OCI-M1 (cell line): ENCODE measurements at places on chromosomes 3 and 15.

DNA sequence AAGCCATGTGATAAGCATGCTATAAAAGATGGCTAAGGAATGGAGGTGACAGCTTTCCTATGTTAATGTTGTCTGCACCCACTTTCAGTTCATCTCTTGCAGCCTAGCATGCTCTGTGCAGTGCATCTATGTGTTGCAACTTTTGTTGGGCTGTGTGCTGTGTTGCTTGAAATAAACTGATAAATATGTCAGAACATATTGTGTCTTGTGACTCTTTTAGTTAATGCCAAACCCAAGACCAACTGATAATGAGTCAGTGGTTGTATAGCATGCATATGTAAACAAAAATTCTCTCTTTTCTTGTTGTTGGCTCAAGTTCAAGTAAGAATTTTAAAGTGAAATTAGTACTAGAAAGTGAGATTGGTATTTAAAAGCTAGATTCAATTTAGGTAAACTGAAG lies 37.0 kb upstream of the SCN10A start:
- DNase-seq: no peak

DNA sequence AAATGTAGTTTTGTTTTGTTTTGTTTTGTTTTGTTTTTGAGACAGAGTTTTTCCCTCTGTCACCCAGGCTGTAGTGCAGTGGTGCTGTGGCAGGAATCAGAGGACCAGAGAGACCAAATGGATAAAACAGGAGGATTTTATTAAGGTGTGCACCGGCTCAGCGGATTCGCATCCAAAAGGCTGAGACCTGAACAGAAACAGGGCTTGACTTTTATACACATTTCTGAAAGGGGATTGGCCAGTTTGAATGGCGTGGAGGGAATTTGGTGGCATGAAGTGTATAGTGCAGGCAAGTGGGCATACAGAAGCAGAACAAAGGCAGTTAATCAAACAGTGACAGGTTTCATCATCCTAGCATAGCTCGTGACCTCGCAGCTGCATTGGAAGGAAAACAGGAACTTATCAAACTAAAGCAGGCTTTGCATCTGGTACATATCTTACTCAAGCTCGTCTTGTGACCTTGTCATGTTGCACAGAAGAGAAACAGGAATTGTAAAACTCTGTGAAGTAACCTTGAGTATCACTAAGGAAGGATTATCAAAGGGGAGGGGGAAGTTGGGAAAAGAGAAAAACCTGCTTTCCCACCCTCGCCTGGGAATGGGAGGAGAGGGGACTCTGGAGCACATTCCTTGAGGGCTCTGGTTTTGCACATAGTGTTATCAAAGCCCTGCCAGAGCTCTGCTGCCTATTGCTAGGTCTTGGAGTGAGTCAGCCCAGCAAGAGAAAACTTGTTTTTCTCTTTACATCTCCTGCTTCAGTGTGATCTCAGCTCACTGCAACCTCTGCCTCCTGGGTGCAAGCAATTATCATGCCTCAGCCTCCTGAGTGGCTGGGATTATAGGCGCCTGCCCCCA lies 38.5 kb downstream of the C3orf62 start:
- DNase-seq: peak; percentile 90

- no peak for DNase-seq
Measured at GRCh38 chr15:51758645-51759044, 7.2 kb downstream of the TMOD2 start.

DNA sequence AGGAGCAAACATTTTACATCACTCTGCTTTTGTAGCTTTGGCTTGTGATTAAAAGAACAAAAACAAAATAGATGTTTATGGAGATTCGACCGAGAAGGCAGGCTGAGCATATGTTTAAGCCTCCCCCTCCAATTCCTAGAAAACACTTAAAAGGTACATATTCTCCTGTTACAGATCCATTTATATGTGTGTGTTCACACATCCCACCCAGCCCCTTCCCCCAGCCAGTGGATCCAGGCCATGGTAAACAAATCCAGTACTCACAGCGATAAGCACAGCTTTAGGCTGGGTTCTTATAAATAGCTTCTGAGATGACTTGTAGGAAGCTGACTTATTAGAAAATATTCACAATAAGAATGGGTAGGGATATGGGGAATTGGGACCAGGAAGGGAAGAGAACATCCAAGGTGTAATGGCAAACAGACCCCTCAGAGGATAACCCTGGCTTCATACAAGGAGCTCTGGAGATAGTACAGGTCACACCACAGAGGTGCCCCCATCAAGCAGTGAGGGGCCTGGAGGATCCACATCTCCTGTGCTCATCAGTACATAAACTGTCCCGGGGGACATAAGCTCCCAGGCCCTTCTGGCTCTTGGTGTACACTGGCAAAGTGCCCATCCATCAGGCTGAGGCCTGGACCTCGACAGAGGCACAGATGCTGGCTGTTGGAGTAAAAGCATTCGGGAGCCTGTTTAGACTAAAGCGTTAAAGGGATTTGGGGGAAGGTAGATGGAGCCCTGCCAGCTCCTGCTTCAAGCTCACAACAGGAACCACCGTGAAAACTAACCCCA lies 70.0 kb upstream of the UBE2E1 start:
- no peak for DNase-seq

GRCh38 chr3:49673121-49673714 lies 933 bp upstream of the APEH start:
- no peak for DNase-seq

- no peak for DNase-seq
Measured at GRCh38 chr3:146217324-146217723, 33.6 kb downstream of the PLSCR4 start.

- DNase-seq: no peak
Measured at GRCh38 chr3:171729452-171730334, 80.6 kb downstream of the PLD1 start.

- peak; percentile 22 for DNase-seq
Measured at GRCh38 chr15:43828061-43828657, 1.4 kb downstream of the WDR76 start.

DNA sequence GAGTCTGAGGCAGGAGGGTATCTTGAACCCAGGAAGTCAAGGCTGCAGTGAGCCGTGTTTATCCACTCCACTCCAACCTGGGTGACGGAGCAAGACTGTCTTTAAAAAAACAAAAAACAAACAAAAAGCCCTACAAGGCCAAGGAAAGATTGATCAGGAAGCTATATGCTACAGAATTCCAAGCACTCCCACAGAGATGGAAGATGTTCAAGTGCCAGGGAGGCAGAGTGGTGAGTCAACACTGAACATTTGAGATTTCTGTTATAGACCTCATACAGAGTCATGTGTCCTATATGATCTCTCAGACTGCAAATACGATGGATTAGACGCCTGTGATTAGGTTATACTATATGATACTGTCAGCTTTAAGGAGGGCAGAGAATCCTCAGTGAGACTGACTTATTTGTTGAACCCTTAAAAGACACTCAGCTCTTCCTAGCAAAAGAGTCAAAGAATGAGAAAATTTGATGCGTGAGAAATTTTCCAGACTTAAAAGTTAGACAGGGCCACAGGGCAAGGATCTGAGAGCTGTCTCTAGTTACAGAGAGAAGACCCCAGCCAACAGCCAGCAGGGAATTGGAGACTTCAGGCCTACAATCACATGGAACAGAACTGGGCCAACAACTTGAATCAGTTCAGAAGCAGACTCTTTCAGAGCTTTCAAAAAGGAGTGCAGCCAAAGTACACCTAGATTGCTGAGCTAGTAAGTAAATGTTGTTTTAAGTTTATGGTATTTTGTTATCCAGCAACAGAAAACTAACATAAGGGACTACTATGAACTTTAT lies 107.6 kb downstream of the PIK3CB start:
- peak; percentile 25 for DNase-seq

DNA sequence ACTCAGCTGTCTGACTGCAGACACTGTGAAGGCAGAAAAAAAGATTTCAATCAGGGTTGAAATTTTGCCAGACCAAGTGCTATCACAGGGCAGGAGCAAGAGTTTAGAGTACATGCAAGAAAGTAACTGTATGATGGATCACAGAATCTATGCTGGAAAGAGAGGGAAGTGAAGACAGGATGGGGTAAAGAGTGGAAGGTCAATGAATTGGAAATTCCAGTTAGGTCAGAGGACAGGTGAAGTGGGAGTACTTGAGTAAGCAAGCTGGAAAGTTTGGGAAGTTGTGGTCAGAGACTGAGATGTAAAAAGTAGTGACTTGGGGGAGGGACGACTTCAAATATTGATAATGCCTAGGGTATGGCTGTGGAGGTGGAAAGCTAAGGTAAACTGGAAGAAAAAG lies 7.2 kb downstream of the SPG11 start:
- DNase-seq: no peak

DNA sequence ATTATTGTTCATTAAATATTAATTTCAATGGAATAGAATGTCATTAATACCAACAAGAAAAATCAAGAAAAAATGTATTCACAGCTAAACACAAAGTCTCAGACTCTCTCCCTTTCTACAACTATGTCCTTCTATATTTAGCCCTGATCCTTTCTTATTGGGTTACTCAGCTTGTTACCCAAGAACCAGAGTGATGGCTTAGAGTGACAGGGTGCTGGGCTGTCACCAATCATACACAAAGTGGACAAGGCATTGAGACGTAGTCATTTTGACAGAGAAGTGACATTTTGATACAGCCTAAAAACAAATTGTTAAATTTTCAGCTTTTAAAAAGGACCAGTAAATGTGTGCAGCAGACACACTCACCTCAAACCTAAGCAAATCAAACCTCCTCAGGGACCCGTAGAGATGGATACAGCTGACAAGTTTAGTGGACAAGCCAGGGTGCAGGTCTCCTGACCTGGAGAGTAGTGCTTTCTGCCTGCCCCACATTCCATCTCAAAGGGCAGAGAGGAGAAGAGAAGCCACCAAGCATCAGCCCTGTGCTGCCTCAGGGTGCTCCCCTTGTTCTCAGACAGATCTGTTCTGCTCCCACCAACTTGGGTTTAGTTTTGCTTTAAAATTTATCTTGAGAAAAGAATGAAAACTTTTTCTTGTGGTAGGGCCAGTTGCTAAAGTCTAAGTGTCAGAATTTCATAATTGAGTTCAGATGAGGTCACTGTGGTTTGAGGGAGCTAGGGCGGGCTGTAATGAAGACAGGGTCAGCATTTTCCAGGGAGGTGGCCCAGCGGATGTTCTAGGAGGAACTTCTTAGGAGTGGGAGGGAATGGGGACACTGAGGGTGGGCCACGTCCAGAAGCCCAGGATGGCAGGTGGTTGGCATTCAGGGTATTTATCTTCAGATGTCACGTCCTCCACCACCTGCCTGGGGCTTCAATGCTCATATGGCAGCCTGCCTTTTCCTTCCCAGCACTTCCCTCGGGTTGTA lies 136.5 kb upstream of the TBL1XR1 start:
- DNase-seq: peak; percentile 47

DNA sequence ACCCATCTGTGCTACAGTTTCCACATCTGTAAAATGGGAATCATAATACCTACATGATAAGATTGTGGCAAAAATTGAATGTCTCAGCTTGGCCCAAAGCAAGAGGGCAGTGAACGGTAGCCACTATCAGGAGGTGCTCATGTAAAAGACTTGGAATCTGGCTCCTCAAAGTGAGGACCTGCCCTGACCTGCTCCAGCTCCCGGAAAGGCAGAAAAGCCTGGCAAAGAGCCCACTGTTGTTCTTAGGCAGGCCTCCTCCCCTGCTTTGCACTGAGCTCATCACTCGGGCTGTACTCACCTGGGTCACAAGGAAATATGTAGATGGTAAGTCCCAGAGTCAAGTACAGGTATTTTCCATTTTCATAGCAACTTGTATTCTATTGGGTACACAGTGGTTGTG lies 250.7 kb upstream of the TBL1XR1 start:
- DNase-seq: no peak

DNA sequence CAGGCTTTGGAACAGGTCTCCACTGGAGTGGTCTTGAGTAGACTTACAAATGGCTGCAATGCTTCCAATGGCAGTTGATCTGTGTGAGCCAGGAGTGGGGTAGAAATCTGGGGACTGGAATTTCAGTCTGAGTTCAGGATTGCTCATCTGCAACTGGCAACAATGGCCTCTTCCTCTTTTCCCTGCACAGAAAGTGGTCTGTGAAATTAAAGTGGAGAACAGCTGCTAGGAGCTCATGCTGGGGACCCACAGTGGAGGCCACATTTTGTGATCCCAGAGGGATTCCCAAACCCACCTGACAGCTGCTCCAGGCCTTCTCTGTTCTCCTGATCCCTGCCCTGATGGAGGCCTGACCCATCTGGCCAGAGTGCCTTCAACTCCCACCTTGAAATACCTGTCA lies 49.6 kb downstream of the CEMIP start:
- no peak for DNase-seq

- no peak for DNase-seq
Measured at GRCh38 chr3:186772701-186773417, 10.5 kb upstream of the EIF4A2 start.

- no peak for DNase-seq
Measured at GRCh38 chr3:71722693-71723092, 2.5 kb downstream of the EIF4E3 start.

- no peak for DNase-seq
Measured at GRCh38 chr15:93018574-93018973, 70.4 kb downstream of the RGMA start.

DNA sequence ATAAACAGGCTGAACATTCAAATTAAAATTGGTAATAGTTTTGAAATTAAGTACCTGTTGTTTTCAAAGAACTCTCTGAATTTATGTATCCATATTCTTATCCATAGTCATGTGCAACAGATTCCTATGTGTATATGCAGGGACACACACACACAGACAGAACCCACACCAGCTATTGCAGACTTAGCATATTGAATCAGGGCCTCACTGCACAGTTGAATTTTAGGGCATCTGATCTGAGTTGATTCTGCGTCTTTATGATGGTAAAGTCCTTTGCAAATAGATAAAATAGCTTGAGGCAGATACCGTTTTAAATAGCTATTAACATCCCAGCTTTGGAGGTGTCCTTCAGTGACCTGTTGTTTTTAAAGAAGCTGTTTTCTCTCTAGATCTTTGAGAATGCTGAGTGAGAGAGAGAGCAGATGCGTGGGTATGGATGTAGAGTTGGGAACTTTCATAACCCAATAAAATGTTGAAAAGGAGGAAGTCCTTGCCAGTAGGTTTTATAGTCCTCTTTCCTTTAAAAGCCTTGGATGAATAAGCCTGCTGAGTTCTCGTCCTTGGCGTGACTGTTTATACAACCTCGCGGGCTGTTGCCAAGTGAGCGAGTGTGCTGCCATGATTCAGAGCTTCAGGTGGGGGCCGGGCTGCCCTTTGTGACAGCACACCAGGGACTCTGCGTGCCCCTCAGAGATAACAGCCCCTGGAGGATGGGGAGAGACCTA lies 18.3 kb downstream of the MYZAP start:
- no peak for DNase-seq

- DNase-seq: no peak
Measured at GRCh38 chr3:17025594-17026139, 140.9 kb downstream of the PLCL2 start.
